Lung (tissue), 17 donors: ENCODE measurements at places on chromosomes 1 and 21. TPM values are rescaled to one million over a fixed set of nuclear protein-coding genes. Genes with fewer than 3 reads are reported as not detected.

Gene CD1D
- 3.5 TPM for total RNA-seq

Gene CSDE1
- total RNA-seq, result 591 TPM

DNA sequence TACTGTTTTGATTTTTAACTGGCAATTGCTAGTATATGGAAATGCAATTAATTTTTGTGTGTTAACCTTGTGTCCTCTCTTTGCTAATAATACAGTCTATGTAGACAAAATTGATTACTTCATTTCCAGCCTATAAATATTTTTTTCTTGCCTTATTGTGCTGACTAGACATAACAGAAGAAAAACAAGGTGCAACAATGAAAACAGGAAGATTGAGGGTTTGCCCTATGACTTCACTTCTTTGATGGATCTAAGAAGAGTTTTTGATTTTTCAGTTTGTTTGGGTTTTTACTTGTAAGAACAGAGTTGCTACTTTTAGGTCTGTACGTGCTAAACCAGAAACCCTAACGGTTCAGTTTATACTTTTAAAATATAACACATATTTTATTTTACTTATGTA is 8.5 kb upstream of the CNIH4 start:
- DNase-seq, result no peak

Gene DIO1
- total RNA-seq, result 1.9 TPM

- peak; percentile 89 for DNase-seq
Measured at GRCh38 chr1:20493839-20494608, 8.0 kb upstream of the CAMK2N1 start.

DNA sequence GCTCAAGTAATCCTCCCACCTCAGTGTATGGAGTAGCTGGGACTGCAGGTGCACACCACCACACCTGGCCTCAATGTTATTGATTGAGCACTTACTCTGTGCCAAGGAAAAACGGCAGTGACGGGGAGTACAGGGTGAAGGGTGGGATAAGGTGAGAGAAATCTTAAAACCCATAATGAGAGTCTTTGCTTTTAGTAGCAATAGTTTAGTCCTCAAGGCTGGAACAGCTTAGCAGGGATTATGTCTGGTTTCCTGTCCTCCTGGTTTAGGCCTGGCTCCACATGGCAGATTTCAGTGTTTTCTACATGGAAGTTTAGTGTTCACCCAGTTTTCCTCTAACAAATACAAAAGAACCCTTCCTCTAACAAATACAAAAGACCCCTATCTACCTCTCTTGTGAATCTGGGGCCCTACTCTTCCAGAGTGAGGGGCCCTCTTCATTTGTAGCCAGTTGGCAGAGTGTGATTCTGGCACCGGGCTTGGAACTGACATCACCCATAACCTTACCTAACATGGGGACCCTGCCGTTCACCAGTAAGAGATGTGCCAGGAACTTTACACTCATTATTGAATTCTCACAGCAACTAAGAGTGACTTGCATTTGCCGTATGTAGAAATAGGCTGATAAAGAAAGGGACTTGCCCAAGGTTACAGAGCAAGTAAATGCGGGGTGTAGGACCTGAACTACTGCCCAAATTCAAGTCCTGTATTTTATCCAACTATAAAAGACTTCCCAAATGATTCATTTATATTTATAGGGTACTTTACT is 6.9 kb downstream of the ZNF691 start:
- no peak for DNase-seq

GRCh38 chr1:201022820-201023516 is 546 bp downstream of the KIF21B start:
- DNase-seq, result peak; percentile 51

DNA sequence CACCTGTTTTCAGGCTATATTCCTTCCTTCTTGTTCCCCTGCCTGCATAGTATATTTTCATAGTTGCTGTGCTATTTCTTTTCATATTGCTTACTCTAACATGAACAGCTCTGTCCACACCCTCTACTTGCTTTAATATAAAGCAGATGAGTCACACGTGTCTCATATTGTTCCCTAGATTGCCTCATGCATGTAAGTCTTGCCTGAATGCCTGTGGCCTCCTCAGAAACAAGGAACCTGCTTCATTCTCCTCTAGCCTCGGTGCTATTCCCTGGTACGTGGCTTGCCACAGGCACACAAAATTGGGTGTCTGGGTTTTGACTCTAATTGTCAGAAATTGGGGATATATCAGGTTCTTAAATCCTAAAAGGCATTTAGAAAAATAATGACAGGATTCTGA is 16.5 kb upstream of the PKP1 start:
- no peak for DNase-seq

Gene CFAP107
- 8.5 TPM for total RNA-seq
